ENCODE measurements at places on chromosomes 7 and 10.

DNA sequence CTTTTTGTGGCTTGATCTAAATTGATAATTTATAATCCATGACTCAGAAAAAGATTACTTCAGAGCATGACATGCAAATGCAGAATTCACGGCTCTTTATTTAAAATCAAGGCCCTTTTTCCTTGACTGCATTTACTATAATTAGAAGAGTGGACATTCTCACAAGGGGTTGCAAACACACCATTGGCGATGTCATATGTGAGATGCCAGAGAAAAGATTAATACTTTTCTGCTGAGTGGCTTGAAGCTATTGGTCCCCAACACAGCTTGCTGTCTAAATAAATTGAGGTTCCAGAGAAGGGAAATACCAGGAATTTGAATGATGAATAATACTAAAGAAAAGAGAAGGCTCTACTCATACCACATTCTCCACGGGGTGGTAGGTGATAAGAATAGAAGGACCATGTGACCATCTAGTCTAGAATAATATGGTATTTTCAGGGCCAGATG lies 78.7 kb upstream of the ARID5B start:
- DNase-seq = no peak

- DNase-seq = no peak
Observed at GRCh38 chr10:12349629-12350166, 351 bp downstream of the CAMK1D start.

DNA sequence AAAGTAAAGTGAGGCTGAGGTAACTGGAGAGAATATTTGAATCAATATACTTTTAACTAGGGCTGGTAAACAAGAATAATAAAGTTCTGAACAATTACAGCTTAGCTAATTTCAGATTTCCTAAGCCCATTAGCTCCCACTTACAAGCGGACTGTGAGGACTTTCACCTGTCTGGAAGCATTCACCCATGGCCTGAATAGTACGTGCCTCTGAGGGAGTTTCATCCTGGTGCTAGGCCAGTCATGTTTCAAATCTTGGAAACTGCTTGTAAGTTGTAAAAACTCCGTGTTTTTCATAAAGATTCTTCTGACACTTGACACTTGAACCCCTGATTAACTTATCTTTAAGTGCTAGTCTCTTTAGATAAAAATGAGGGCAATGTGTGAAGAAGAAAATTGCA lies 975.2 kb upstream of the GHITM start:
- no peak for DNase-seq

- no peak for DNase-seq
Observed at GRCh38 chr10:125151170-125151552, 9.2 kb downstream of the CTBP2 start.

DNA sequence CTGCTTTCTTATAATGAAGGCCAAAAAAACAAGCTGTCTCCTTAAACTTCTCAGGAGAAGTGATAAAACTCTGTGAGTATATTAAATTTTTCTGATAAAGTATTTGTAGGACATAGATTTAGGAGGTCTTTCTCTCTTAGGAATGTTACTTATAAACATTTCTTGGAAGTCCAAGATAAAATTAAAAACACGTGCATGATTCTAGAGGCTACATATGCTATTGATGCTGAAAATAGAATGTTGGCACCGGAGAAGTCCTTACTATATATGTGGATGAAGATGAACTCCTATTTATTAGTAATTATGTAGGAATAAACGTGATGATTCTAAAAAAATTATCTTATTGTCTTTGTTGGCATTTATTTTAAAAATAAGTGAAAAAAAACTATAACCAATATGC lies 241.3 kb upstream of the LRRTM3 start:
- DNase-seq = no peak

DNA sequence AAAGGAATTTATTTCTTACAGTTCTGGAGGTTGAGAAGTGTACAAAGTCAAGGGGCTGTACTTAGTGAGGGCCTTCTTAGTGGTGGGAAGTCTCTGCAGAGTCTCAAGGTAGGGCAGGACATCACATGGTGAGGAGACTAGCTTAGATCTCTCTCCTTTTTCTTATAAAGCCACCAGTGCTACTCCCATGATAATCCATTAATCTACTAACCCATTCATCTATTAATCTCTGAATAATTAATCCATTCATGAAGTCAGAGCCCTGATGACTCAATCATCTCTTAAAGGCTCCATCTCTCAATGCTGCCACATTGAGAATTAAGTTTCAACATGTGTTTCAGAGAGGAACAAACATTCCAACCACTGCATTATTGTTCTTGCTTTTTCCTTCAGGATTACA lies 64.4 kb upstream of the CSTF2T start:
- DNase-seq = no peak

GRCh38 chr10:119209736-119210355 lies 2.5 kb downstream of the GRK5 start:
- DNase-seq = no peak

DNA sequence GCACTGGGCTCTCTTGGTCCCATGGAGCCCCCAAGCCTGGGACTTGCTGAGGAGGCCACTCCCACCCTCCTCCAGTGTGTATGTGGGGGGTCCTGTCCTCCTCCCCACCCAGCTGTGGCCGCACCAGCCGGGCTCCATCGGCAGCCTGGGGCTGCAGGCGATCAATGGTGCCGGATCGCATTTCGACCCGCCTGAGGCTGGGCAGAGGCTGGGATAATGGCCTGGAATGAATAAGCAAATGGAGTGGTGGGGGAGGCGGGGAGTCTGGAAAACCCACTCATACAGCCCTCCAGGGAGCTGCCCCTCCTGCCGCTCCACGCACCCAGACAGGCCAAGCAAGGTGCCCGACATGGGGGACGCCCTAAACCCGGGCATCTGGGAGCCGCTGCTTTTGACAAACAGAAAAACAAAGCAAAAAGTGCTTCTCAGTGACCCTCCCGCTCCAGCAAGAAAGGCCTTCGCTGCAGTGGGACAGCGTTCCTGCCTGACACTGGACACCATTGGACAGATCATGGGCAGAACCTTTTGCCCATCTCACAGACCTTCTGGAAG lies 160.5 kb downstream of the NRF1 start:
- DNase-seq = no peak

GRCh38 chr7:171364-171904 lies 20.9 kb upstream of the FAM20C start:
- DNase-seq = no peak

GRCh38 chr7:79593866-79594301 lies 140.4 kb upstream of the MAGI2 start:
- DNase-seq = no peak

DNA sequence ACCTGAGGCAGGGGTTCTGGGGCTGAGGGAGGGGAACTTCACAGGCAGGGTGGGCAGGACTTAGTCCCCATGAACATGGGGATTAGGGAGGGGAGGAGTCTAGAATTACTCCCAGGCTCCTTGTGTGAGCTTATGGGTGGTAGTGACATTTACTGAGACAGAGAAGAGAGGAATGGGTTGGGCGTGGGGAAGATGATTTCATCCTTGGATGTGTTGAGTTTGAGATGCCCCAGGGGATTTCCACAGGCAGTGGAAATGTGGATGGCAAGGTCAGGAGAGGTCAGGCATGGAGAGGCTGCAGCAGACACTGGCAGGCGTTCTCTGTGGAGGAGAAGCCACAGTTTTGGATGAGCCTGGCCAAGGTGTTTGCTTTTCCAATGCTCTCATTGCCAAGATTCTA lies 26.4 kb upstream of the GSDME start:
- DNase-seq = no peak

GRCh38 chr10:114166043-114166442 lies 8.0 kb downstream of the CCDC186 start:
- no peak for DNase-seq

Data from iPS DF 19.7 (cell line).